Memory B cell (primary cell): ENCODE measurements at places on chromosomes 12 and 14.

- DNase-seq: no peak
These were observed 4.8 kb upstream of the DGLUCY start for GRCh38 chr14:91108941-91109611.

- peak; percentile 56 for DNase-seq
These were observed 600 bp downstream of the PNN start for GRCh38 chr14:39175445-39176262.

DNA sequence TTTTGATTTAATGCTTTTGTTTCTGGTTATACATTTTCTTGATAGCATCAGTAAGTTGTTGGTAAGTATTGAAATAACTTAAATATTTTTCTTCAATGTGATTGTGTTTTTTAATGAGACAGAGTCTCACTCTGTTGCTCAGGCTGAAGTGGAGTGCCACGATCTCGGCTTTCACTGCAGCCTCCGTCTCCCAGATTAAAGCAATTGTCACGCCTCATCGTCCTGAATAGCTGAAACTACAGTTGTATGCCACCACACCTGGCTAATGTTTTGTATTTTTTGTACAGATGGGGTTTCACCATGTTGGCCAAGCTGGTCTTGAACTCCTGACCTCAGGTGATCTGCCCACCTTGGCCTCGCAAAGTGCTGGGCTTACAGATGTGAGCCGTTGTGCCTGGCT, 78.8 kb downstream of the FGD4 start:
- no peak for DNase-seq

DNA sequence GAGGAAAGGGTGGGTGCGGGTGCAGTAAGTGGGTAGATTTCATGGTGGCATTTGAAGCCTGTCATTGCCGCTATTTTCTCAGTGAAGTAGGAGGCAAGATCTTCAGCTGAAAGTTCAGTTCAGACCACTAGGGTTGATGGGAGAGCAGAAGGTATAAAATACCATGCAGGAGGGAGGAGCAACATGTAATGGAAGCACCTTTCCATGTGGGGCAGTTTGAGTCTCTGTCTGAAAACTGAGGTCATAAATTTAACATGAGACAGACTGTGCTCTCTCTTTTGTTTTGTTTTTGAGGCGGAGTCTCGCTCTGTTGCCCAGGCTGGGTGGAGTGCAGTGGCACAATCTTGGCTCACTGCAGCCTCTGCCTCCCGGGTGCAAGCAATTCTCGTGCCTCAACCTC, 22.7 kb downstream of the LRRC74A start:
- no peak for DNase-seq

DNA sequence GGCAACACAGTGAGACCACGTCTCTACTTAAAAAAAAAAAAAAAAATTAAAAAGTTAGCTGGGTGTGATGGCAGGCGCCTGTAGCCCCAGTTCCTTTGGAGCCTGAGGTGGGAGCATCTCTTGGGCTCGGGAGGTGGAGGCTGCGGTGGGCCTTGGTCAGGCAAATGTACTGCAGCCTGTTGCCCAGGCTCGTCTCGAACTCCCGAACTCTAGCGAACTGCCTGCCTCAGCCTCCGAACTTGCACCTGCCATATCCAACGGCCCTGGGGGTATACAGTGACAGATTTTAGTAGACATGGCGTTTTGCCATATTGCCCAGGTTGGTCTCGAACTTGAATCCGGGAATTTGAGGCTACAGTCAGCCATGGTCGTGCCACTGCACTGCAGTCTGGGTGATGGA, 195.4 kb downstream of the ALG10 start:
- no peak for DNase-seq
